ENCODE measurements at places on chromosomes 3 and 15. TPM values are rescaled to one million over a fixed set of nuclear protein-coding genes. Genes with fewer than 3 reads are reported as not detected.

- no peak for DNase-seq
Observed at GRCh38 chr15:77497110-77497737, 76.5 kb downstream of the HMG20A start.

GRCh38 chr3:166279636-166280035 is 442.4 kb upstream of the BCHE start:
- DNase-seq = no peak

DNA sequence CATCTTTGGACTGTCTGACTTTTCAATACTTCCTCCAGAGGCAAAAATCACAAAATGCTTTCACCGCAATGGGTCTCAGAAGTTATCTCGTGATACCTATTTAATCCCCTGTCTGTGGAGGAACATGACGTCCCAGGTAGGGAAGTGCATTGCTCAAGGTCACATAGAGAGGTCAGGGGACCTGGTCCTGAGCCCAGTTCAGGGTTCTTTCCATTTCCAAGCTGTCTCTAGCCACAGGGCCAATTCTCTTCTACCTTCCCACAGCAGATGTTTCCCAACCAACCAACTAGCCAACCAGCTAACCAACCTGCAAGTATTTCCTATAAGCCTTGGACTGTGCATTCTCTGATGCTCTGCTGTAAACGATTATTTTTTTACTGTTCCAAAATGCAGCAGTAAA is 122.2 kb upstream of the DLG1 start:
- no peak for DNase-seq

DNA sequence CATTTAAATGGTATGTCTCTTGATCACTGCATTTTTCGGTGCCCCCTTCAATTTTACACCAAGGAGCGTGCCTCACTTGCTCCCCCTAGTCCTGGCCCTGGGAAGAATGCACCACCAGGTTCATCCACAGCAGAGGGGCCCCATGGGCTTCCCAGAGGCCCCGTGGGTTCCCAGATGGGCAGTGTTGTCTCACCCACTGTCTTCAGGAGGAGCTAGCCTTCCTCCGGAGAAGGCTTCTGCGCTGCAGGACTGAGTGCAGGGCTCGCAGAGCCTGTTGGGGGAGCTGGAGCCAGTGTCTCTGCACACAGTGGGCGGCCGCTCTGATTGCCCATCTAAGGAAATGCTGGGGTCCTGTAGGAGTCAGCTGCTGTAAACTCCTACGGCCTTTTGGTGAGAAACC is 45.9 kb downstream of the POLR2M start:
- no peak for DNase-seq

DNA sequence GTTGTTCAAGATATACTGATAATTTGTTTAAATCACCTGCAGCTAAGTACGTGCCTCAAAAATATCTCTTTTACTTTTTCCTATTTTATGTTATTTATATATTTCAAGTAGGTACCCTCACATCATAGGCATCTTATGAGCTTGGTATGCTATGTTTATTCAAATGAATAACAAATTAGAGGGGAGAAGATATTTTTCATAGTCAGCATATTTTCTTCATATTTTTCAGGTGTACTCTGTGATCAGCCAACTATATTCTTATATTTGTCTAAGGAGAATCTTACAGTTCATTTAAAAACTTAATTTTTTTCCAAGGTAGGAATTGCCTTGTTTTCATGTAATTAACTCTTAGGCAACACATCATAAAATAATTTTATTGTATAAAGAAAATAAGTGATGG is 421.1 kb upstream of the GRM7 start:
- no peak for DNase-seq

DNA sequence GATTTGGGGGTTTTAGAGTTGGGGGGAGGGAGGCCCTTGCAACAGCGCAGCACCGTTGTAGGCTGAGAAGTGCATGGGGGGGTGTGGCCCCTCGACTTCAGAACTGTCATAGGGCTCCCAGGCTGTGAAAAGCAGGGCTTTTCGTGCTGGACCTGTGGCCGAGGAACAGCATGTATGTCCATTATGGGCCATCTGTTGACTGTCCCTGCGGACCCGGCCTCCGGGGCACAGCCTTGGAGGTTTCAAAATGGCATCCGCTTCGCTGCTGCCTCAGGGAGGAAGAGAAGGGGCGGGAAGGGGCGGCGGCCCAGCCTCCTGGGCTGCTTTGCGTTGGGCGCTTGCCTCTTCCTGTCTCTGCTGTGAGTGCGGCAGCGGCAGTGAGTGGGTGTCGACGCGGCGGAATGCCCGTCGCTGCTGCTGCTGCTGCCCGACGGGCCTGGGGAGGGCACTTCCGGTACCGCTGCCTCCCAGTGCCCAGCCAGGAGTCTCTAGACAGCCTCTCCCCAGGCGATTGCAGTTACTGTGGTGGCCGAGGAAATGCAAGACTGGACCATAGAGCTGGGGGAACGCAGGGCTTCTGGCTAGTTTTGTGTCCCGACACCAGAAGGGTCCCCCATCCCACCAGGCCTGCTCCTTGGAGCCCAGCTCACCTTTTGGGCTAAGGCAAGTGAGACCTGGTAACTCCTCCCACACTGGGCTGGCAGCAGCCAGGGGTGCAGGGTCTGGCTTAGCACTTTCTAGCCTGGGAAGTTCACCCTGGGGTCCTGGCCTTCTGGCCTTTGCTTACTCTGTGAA is 1.9 kb downstream of the GNAI2 start:
- DNase-seq = peak; percentile 35

GRCh38 chr3:157318639-157319288 is 117.9 kb upstream of the PTX3 start:
- DNase-seq = no peak

- no peak for DNase-seq
Observed at GRCh38 chr15:57114070-57114469, 195.6 kb downstream of the TCF12 start.

- no peak for DNase-seq
Observed at GRCh38 chr3:111577113-111577512, 18.0 kb downstream of the ZBED2 start.

DNA sequence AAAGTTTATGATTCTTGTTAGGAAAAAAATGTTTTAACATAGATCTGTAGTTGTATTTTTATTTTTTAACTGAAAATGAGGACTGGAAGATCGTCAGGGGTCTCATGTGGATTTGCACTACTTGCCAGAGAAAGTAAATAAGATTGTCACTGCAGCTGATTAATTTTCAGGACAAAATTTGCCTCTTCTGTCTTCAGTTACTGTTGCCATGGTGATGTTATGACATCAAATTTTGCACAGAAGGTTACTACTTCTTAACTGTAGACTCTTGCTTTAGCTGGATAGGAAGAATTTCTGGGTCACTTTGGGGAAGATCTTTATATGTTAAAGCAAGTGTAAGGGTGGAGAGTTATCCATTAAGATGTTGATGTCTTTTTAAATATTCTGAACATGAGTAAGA is 82.2 kb upstream of the WDR72 start:
- no peak for DNase-seq

DNA sequence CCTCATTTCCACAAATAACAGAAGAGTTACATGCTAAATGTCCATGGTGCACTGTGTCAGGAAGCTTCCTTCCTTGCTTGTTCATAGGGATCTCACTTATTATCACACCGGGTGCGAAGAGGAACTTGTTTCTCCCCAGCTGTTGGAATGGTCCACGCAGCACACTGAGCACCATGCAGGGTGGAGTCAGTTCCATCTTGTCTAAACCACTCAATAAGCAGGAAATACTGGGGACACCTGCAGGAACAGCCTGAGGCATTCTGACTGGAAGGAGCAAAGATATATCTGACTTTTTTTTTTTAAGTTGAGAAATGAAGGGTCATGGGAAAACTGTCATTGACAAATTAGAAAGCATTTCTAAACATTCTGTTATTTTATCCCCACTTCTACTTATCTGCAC is 70.0 kb upstream of the WDR72 start:
- no peak for DNase-seq

- no peak for DNase-seq
Observed at GRCh38 chr3:120879411-120879810, 28.6 kb upstream of the STXBP5L start.

GRCh38 chr3:144638009-144638408 is 666.4 kb downstream of the DIPK2A start:
- DNase-seq = no peak

DNA sequence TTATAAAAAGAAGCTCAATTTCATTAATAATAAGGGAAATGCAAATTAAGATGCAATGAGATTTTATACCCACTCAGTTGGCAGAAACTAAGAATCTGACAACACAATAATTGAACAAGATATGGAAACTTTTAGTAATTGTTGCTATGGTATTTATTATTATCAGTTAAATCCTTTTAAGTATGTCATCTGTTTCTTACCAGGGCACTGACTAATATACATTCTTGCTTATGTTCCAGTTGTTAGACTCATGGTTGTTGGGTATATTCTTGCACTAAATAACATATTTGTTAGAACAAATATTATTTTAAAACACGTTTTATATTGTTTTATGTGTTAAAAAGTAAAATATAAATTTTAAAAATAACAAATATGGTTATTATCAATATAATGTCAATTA is 690.3 kb downstream of the MECOM start:
- no peak for DNase-seq

DNA sequence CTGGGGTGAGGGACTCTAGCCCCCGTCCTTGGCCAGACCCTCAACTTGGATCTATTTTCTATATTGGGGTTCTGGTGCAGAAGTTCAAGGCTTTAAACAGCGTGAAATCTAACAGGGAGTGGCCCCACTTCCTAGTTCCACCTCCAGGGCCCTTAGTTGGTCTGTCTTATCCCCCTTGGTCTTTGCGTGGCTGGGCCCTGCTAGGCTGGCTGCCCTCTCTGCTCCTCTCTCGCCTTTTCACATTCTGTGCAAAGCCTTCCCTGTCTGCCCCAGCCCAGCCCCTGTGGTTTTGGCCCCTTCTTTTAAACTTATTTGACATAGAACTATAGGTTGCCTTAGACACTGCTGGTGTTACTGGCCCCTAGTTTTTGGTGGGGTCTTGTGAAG is 5.6 kb downstream of the PPCDC start:
- no peak for DNase-seq

DNA sequence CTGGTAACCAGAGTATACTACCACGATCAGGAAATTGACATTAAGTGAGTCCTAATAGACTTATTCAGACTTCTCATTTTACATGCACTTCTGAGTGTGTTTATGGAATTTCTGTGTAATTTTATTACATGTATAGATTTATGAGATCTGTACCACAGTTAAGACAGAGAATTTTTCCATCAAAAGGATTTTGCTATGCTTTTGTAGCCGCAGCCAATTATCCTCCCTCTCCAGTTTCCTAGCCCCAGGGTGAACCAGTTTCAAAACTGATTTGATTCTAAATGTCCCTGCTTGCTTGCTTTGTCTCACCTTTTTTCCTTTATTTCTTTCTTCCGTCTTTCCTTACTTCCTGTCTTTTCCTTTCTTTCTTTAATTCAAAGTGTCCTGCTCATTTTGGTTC is 661.2 kb upstream of the BCHE start:
- no peak for DNase-seq

DNA sequence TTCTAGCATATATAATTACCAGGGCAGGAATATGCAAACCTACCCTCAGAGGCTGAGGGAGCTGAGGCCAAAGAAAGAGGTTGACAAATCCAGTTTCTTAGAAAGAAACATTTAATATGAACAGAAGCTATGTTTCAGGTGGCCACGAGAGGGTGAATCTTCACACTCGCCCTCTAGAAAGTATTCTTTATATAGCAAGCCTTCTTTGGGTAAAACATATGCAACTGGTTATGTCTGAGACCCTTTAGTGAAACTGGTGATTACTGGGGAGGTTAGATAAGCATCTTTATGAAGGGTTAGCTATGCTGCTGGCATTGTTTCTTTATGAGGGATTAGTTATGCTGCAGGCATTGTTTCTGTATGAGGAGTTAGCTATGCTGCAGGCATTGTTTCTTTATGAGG is 50.7 kb upstream of the GOLGA6L2 start:
- DNase-seq = no peak

DNA sequence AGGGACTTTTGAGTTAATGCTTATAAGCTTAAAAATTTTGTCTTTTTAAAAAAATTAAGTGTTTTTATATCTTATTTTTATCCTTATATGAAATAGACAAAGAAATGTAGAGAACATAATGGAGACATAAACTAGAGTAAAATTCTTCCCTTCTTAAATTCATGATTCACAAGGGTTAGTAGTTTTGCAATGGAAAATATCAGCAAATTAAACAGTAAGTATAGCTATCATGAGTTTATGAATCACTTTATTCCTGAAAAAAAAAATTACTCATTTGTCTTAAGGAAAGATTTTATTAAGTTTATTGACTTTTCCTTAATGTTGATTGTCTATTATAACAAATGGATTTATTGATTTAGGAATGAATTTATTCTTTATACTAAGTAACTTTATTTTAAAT is 4.3 kb downstream of the ATP6V1A start:
- DNase-seq = no peak

DNA sequence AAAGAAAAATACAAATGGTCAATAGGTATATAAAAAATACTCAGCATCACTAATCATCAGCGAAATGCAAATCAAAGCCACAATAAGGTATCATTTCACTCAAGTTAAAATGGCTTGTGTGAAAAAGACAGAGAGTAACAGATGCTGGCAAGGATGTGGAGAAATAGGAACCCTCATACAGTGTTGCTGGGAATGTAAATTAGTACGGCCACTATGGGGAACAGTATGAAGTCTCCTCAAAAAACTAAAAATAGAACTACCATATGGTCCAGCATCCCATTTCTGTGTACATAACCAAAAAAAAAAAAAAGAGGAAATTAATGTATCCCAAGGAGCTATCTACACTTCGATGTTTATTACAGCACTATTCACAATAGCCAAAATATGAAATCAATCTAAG is 98.1 kb upstream of the TGFBR2 start:
- DNase-seq = no peak

DNA sequence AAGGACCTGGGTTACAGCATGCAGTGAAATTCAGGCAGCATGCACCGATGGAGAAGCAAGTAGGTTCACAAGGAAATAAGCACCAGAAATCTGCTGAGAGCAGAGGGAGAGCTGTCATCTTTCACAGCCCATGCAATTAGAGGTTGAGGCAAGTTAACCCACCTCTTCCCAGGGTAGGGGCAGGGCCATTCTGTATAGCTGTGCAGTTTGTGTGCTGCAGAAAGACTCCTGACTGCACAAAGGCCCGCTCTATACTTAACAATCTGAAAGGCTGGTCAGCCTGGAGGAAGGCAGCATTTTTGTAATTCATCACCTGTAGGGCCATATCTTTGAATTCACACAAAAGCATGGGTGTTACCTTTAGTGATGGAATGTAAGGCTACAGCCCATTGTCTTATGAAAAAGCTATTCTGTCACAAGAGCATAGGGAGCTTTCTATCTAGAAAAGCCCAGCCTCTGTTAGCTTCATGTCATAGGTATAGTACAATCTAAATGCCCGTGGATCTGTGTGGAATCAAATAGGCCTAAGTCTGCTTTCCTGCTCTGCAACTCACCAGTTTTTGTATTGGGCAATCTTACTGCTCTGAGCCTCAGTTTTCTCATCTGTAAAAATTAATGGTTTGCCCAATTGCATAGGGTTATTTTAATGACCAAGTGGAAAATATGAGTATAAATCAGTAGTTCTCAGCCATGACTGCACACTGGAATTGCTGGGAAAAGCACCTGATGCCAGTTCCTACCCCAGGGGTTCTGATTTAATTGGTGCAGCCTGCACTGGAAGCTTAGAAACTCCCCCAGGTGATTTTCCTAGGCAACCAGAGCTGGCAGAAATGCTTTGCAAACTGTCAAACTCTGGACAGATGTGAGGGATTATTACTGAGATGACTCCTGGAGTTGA is 65.2 kb downstream of the ATP13A5 start:
- no peak for DNase-seq

GRCh38 chr3:185667574-185667973 is 81.5 kb downstream of the SENP2 start:
- no peak for DNase-seq

The P2RY1 gene
- not detected for polyA plus RNA-seq

The ZNF620 gene
- 0.27 TPM for polyA plus RNA-seq

The CLRN1 gene
- polyA plus RNA-seq = not detected

The ZBED2 gene
- polyA plus RNA-seq = not detected

The HHLA2 gene
- polyA plus RNA-seq = not detected

The IL17RD gene
- 0.60 TPM for polyA plus RNA-seq
